ENCODE measurements at places on chromosomes 7 and 10.
A peak's percentile ranks its signal among the peaks of the same experiment; 100 is the strongest.

GRCh38 chr10:98006266-98006665 is 24.2 kb downstream of the CRTAC1 start:
- H3K36me3 ChIP-seq, result no peaks in the 10 kb centered on the region
- H3K4me3 ChIP-seq, result no peak overlapping the region
- DNase-seq, result no peak
- peaks cover 2% of the 10 kb centered on the region for H3K27me3 ChIP-seq

DNA sequence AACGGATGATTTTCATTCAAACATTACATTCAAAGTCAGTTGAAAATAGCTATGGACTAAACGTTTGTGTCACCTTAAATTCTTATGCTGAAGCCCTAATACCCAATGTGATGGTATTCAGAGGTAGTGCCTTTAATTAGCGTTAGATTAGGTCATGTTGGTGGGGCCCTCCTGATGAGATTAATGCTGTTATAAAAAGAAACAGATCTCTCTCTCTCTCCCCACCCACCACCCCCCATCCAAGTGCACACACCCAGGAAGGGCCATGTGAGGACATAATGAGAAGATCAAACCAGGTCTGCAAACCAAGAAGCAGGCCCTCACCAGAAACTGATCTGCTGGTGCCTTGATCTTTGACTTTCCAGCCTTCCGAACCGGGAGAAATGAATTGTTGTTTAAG is 44.2 kb downstream of the ZNF438 start:
- no peak for DNase-seq
- no peaks in the 10 kb centered on the region for H3K27me3 ChIP-seq
- no peak overlapping the region for H3K4me3 ChIP-seq
- no peaks in the 10 kb centered on the region for H3K36me3 ChIP-seq
- peaks cover 53% of the 10 kb centered on the region for H3K4me1 ChIP-seq
- H3K27ac ChIP-seq, result no peak overlapping the region

DNA sequence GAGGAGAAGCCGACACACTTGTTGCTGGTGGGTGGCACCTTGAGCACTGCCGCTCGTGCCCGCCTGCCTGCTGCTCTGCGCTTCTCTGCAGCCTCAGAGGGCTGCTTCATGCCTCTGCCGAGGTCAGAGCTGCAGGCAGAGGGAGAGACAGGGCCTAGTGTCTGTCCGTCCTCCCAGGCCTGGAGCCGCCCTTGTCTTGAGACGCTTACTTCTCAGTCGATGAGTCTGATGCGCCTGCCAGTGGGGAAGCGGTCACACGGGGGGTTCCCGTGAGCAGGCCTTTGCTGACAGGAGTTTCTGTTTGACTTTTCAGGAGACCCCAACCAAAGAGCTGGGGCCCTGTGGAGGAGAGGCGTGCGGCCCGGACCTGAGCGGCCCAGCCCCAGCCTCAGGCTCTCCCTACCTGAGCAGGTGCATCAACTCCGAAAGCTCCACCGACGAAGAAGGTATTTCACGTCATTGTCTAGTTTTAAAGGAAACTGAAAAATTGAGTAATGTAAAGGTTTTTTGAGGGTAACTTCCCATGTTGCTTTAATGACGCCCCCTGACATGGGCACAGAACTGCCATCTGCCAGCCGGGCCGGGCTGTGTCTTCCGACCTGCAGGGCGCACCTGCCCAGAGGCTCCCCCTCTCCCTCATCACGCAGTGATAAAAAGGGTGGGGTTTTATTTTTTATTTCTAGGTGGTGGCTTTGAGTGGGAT is 7.8 kb upstream of the BHLHA15 start:
- no peak overlapping the region for H3K27ac ChIP-seq
- H3K4me3 ChIP-seq, result no peak overlapping the region
- DNase-seq, result no peak
- H3K36me3 ChIP-seq, result no peaks in the 10 kb centered on the region

- H3K27ac ChIP-seq, result no peak overlapping the region
- no peaks in the 10 kb centered on the region for H3K4me1 ChIP-seq
- H3K27me3 ChIP-seq, result no peaks in the 10 kb centered on the region
- H3K36me3 ChIP-seq, result no peaks in the 10 kb centered on the region
- H3K4me3 ChIP-seq, result no peak overlapping the region
Measured at GRCh38 chr7:37119296-37119860, 329.3 kb downstream of the ELMO1 start.

- H3K4me3 ChIP-seq, result no peak overlapping the region
- no peaks in the 10 kb centered on the region for H3K27me3 ChIP-seq
- H3K36me3 ChIP-seq, result no peaks in the 10 kb centered on the region
- H3K27ac ChIP-seq, result peak overlapping the region; percentile 83
- peaks cover 18% of the 10 kb centered on the region for H3K4me1 ChIP-seq
Measured at GRCh38 chr7:2837496-2837895, 6.6 kb downstream of the GNA12 start.

GRCh38 chr7:98133621-98134303 is 27.1 kb downstream of the LMTK2 start:
- H3K27me3 ChIP-seq, result no peaks in the 10 kb centered on the region
- peaks cover 4% of the 10 kb centered on the region for H3K36me3 ChIP-seq
- no peak overlapping the region for H3K27ac ChIP-seq
- DNase-seq, result no peak

All from endothelial cell of umbilical vein (primary cell).